Esophagus muscularis mucosa (tissue), 4 donors: ENCODE measurements at places on chromosomes 16 and 17. TPM values are rescaled to one million over a fixed set of nuclear protein-coding genes. Genes with fewer than 3 reads are reported as not detected.

DNA sequence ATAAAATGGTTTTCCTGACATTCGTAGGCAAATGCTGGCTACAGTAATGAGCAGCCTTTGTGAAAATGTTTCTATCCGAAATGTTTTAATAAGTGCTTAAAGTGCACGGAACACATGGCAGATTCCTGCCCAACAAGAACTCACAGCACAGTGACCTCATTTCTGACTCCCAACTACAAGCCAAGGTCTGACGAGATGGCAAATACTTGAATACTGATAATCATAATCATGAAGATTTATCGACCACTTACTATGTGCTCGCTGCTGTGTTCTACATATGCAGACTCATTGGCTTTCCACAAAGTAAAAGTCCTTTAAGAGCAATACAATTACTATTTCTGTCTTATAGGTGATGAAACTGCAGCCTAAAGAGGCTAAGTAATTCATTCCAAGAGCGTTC is 238.1 kb upstream of the CDH5 start:
- no peak for DNase-seq

DNA sequence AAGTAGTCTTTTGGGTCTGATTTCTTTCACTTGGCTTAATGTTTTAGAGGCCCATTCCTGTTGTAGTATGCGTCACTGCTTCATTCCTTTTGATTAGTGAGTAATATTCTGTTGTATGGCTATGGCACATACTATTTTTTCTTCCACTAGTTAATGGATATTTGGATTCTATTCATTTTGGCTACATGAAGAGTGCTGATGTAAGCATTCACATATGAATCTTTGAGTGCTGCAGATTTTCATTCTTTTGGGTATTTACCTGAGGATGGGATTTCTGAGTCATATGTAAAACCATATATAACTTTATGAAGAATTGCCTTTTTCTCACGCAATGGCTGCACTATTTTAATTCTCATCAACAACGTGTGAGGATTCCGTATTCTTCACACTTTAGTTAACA is 113.6 kb downstream of the AHSP start:
- DNase-seq: no peak

- DNase-seq: no peak
Observed at GRCh38 chr16:82031116-82032084, 3.7 kb upstream of the HSD17B2 start.

GRCh38 chr16:48318630-48319029 is 66.6 kb downstream of the SIAH1 start:
- DNase-seq: no peak

DNA sequence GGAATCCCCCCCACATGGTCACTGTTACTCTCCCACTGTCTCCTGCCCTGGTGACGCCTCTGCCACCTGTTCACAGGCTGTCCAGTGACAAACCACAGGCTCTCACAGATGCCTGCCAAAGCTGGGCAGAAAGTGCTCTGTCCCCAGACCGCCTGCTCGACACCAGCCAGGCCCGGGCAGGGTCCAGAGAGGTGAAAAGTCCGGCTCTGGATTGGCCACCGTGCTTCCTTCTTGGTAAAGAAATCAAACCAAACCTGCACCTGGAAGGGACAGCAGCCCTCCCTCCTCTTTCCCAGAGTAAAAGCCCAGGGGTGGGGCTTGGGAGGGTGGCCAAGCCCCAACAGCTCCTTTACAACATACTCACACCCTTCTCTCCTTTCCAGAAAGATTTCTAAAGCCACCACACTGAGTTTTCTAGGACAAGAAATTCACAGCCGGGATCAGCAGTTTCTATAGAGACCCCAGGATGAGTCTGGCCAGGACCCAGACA is 6.2 kb downstream of the PCGF2 start:
- no peak for DNase-seq

DNA sequence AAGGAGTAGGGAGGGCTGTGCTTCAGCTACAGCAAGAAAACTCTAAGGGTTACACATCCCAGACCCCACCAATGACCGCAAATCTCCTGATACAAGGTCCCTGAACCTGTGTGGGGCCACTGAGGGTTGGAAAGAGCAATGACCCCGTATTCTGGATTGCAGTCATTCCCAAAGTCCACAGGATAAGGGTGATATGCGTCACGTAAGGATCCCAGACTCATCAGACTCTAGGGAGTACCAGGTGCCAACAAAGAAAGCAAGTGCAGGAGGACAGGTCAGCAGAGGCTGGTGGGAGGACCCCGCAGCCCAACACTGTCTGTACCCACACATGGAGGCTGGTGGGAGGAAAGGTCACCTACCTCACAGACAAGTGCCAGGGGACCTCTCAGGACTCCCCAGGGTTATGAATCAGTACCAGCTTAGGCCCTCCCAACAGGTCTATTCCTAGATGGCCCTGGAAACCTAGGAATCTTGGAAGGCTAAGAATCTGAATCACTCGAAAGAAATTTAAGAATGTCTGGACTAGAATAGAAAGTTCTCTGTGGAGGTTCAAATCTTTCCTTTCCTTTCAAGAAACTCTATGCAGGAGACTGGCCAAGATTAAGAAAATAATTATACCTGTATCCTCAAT is 16.2 kb downstream of the PITPNA start:
- DNase-seq: no peak

DNA sequence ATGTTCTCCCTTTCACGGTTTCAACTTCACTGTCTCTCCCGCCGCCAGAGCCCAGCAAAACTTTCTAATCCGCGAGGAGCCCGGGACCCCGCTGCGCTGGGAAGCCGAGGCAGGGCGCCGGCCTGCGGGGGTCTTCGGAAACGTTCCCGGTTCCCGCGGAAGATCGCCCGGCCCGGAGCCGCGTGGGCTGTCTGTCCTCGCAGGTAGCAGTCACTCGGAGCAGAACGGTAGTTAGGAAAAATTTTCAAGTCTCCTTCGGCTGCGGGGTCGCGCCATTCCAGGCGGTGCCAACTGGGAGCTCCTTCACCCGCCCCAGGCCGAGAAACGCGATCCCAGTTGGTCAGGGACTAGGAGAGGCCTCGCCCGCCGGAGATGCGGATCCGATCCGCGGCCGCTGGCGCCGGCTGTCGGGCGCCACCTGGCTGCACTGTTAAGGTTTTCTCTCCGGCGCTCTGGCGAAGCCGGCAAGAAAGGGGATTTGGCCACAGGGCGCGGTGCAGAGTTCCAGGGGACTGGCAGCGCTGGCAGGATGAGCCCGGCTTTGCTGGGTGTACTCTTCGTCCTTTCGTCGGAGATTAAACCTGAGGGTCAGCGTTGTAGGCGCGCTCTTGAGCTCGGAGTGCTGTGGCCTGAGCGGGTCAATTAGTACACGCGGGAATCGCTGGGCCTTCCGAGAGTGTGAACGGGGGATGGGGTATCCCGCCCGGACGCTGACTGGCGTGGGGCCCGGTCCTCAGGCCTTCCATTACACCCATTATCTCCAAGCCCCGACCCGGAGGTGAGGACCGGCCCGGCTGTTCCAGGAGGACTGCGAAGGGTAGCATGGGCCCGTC is 135.4 kb downstream of the KCNJ12 start:
- no peak for DNase-seq

GRCh38 chr17:6668727-6669425 is 17.3 kb downstream of the C17orf100 start:
- no peak for DNase-seq

- DNase-seq: no peak
Observed at GRCh38 chr17:11121341-11121985, 119.5 kb upstream of the SHISA6 start.

DNA sequence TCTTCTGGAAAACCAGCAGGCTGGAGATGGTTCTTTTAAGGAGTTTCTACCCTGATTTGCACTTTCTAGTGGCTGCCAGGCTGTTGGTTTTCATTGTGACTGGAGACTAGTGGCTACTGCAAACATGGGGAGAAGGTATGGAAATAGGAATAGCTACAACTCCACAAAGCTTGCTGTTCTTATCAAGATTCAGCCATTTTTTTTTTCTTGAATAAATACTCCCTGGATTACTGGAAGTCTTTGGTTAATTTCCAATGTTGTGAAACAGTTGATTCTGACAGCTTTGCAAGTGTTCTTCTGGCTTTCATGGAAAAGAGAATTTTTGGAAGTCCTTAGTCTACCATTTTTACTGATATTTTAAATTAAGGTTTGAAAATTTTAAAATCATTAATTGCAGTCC is 277.7 kb downstream of the HS3ST3A1 start:
- DNase-seq: no peak

GRCh38 chr17:60652454-60653247 is 25.0 kb upstream of the BCAS3 start:
- no peak for DNase-seq

DNA sequence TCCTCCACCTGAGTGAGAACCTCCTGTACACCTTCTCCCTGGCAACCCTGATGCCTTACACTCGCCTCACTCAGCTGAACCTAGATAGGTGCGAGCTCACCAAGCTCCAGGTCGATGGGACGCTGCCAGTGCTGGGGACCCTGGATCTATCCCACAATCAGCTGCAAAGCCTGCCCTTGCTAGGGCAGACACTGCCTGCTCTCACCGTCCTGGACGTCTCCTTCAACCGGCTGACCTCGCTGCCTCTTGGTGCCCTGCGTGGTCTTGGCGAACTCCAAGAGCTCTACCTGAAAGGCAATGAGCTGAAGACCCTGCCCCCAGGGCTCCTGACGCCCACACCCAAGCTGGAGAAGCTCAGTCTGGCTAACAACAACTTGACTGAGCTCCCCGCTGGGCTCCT is 679 bp downstream of the GP1BA start:
- DNase-seq: no peak

- DNase-seq: no peak
Observed at GRCh38 chr17:78236362-78237127, 5.1 kb downstream of the TMEM235 start.

DNA sequence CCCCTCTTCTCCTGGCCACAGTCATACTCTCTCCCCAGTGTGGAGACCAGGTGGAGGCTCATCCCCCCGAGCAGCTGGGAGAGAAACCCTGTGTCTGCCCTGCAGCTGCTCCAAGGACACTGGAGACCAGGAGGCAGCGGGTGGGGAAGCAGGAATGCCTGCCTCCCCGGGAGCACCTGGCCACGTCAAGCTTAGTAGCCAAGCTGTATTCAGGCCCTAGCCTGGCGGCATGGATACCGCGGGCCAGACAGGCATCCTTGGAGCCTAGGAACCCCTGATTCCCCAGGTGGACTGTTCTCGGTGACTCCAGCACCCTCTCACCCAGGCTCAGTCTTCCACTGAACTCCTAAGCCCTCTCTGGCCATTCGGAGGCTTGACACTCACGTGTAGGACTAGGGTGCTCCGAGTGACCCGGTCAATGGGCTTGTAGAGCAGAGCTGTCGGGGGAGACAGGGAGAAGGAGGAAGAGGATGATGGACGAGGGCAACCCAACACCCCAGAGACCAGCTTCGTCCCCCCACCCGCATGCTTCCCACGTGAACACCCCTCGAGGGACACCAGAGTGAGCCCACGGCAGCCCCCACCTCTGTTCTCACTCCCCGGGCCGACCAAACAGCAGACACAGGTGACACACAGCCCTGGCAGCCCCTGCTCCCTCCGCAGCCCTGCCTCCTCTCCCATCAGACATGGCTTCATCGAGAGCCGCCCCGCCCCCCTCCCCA is 76.5 kb downstream of the TIMM22 start:
- no peak for DNase-seq

DNA sequence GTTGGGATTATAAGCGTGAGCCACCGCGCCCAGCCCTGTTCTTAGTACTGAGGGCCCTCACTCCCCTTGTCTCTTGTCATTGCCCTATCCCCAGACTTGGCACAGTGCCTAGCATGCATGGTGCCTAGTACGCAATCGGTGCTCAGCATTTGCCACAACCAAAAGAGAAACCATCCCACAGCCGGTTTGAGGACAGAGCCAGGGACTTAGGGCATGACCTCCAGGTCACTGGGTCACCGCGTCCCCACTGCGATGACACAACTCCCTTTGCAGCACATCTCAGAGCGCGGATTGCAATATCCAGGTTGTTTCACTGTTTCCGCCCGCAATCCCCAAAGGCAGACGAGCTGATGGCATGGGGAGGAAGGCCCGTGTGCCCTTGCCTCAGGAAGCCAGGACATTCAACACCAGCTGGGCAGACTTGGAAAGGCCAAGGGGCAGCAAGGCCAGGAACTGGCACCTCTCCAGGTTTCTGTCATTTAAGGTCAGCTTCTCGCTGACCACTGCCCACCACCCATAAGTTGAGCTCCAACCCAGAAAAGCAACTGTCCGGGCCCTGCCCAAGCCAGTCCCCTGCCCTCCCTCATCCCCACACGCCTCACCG is 274.5 kb downstream of the MRTFB start:
- no peak for DNase-seq

DNA sequence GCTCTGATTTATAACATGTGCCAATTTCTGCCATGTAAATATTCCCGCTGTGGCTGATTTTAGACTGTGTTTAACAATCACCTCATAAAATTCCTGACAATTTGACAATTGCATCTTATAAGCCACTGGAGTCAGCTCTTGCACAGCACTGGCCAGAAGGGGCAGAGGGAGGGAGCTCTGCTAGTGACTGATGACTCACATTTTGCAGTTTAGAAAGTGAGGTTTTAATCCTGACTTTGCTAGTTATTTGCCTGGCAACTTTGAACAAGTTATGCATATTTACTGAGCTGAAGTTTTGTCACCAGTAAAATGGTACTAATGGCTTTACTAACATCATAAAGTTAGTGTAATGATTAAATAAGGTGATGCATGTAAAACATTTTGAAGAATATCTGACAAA is 452.3 kb downstream of the CNTNAP4 start:
- no peak for DNase-seq

GRCh38 chr16:12271006-12271405 is 294.5 kb downstream of the SNX29 start:
- no peak for DNase-seq

GRCh38 chr17:2624292-2624731 is 30.9 kb downstream of the PAFAH1B1 start:
- DNase-seq: no peak

GRCh38 chr16:2008631-2009163 is 924 bp downstream of the ZNF598 start:
- no peak for DNase-seq

GRCh38 chr17:63338272-63338671 is 107.8 kb downstream of the CYB561 start:
- no peak for DNase-seq

DNA sequence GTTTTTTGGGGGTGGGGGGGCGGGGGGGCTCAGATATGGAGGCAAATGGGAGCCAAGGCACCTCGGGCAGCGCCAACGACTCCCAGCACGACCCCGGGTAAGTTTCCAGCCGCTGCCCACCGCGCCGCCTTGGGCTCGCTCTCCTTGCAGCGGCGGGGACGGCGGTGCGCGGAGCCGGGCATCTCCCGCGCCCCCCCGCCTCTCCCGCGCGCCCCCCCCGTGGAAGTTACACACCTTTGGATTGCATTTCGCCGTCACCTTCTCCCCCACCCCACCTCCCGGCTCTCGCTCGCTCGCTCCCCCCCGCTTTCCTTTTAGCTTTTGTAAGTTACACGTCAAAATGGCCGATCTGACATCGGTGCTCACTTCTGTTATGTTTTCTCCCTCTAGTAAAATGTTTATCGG is 387 bp downstream of the MSI2 start:
- DNase-seq: no peak

Gene NPIPA3
- total RNA-seq: 0.69 TPM

Gene SNX20
- 5.0 TPM for total RNA-seq

Gene HEXIM1
- total RNA-seq: 40.3 TPM

Gene DPEP2NB
- not detected for total RNA-seq

Gene CDRT15L2
- not detected for total RNA-seq

Gene ZG16B
- not detected for total RNA-seq

Gene MYCBPAP
- 1.6 TPM for total RNA-seq

Gene FZD2
- total RNA-seq: 1.7 TPM

Gene SRCAP
- total RNA-seq: 33.2 TPM

Gene ASGR1
- total RNA-seq: not detected

Gene TMEM98
- total RNA-seq: 49.4 TPM

Gene HOXB1
- not detected for total RNA-seq

Gene GP1BA
- 0.33 TPM for total RNA-seq

Gene TSPOAP1
- 10.0 TPM for total RNA-seq

Gene PRM3
- not detected for total RNA-seq

Gene NKD1
- 64.6 TPM for total RNA-seq

Gene LRRC75A
- 0.83 TPM for total RNA-seq
